ENCODE measurements at places on chromosomes 13 and 19.

DNA sequence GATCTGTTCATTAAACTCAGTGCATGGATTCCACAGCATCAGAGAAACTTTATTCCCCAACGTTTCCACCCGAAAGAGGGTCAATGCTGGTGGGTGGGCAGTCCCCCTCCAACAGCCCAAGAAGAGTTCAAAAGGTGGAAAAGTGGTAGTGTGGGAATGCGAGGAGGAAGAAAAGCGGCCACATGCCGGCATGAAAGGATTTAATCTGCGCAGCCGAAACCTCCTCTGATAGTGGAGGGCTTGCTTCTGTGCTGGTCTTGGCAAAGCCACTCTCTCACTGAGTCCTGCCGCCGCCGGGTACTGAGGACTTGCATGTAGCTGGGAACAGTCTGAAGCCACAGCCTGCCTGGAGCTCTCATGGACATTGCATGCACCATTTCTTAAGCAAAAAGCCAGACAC is 136.2 kb upstream of the ZNF536 start:
- H3K27ac ChIP-seq: no peak overlapping the region
- H3K4me1 ChIP-seq: no peaks in the 10 kb centered on the region
- H3K36me3 ChIP-seq: no peaks in the 10 kb centered on the region
- no peak for DNase-seq

DNA sequence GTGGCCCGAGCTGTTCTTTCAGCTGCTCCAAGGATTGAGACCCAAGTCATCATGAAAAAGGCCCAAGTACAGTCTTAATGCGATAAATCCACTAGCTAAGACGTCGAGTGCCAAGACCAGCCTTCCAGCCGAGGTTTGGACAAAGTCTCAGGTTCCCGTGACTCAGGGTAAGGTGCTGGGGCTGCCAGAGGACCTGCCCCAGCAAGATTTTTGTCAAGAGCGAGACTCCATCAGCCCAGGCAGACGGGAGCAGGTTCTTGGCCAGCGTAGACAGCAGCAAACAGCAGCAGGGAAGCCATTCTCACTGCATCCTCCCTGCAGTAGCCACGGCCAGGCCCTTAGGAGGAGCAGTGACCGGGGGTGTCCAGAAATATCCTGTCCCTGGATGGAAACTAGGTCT is 3.4 kb downstream of the FEM1A start:
- no peaks in the 10 kb centered on the region for H3K27me3 ChIP-seq
- no peak overlapping the region for H3K27ac ChIP-seq
- peaks cover 11% of the 10 kb centered on the region for H3K4me1 ChIP-seq
- H3K4me3 ChIP-seq: no peak overlapping the region
- no peak for DNase-seq

DNA sequence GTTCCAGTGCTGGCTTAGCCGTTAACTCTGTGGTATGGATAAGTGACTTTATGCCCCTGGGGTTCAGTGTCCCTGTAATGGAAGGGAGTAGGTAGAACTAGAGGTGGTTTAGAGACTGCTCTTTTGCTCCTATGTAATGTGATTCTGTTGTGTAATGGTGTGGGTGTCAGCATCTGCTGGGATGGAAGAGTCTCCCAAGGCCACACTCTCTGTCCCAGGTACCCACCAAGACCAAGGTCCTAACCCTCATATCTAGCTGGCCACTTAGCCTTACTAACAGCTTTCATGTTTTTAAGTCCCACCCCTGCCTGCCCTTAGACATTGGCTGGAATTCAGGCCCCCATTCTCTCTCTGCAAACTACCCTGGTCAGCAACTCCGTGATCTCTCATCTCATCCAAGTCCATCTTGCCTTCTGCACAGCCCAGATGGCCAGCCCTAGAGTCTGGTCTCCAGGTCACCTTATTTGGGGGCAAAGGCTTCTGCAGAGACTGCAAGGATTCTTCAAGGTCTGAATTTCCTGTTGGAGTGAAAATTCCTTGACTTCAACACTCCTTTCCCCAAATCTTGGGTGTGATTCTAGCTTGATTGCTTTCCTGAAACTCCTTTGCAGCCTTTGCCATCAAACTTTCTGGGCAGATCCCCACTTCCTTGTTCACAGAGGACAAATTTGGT is 48.4 kb downstream of the SERP2 start:
- no peaks in the 10 kb centered on the region for H3K36me3 ChIP-seq
- no peak overlapping the region for H3K27ac ChIP-seq
- H3K4me1 ChIP-seq: no peaks in the 10 kb centered on the region
- no peak overlapping the region for H3K4me3 ChIP-seq
- no peaks in the 10 kb centered on the region for H3K27me3 ChIP-seq

GRCh38 chr13:32036126-32036695 is 4.6 kb downstream of the FRY start:
- no peak overlapping the region for H3K27ac ChIP-seq
- no peak overlapping the region for H3K4me3 ChIP-seq
- H3K36me3 ChIP-seq: no peaks in the 10 kb centered on the region

DNA sequence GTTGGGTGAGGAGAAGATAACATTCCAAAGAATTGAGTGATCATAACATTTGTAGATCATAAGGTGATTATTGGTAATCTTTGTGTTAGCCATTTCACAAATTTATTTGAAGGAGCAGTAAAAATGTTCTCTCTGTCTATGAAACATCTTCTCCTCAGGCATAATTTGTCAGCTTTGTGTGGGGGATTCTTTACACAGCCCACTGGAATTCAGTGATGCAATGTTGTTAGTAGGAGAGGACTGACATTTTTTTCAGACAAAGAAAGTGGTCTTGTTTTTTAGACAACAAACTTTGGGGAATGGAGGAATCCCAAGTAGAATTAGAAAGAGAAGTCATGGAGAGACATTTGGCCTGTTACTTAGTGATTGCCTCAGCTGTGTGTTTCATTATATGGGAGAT is 100.3 kb downstream of the ITGBL1 start:
- no peaks in the 10 kb centered on the region for H3K36me3 ChIP-seq
- H3K4me3 ChIP-seq: no peak overlapping the region
- no peaks in the 10 kb centered on the region for H3K27me3 ChIP-seq
- no peaks in the 10 kb centered on the region for H3K4me1 ChIP-seq
- no peak for DNase-seq

DNA sequence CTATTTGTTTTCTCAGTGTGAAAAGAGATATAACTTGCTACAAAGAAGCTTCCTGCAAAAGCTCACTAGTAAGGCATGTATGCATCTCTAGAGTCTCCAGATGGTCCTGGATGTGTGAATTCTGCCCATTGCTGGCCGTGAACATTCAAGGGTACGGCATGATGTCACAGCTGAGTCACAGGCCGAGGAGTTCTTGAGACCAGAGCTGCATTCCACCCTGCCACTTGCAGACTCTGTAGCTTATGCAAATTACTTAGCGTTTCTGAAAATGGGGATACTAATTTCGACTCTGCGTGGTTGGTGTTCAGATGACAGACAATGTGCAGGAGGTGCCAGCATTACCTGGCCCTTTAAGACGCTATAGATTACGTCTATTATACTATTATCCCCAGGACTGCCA is 470.7 kb downstream of the ZNF536 start:
- H3K27ac ChIP-seq: no peak overlapping the region
- H3K4me1 ChIP-seq: no peaks in the 10 kb centered on the region
- no peak for DNase-seq

DNA sequence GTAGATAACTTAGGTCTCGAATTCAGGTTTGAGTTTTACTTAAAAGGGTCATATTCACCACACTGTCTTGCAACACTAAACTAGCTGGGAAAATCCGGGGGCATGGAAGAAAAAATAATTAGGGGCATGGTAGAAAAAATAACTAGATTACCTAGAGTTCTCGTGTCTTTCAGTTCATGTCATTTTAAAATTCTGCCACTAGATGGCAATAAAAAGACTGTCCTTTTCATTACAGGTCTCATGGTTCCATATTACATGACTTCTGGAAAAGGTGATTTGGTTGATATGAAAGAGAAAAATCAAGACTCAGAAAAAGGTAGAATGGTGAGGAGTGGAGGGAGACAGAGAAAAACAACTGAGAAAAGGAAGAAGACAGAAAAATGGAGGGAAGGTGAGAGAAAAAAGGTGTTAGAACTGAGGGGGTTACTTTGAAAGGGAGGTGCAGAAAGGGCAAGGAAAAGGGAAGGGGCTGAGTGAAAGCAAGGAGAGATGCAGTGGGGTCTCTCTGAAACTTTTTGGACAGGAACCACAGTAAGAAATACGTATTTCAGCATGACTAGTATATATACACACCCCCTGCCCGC is 299.0 kb downstream of the KLF12 start:
- no peaks in the 10 kb centered on the region for H3K27me3 ChIP-seq
- no peak overlapping the region for H3K4me3 ChIP-seq
- H3K36me3 ChIP-seq: no peaks in the 10 kb centered on the region
- H3K27ac ChIP-seq: no peak overlapping the region

DNA sequence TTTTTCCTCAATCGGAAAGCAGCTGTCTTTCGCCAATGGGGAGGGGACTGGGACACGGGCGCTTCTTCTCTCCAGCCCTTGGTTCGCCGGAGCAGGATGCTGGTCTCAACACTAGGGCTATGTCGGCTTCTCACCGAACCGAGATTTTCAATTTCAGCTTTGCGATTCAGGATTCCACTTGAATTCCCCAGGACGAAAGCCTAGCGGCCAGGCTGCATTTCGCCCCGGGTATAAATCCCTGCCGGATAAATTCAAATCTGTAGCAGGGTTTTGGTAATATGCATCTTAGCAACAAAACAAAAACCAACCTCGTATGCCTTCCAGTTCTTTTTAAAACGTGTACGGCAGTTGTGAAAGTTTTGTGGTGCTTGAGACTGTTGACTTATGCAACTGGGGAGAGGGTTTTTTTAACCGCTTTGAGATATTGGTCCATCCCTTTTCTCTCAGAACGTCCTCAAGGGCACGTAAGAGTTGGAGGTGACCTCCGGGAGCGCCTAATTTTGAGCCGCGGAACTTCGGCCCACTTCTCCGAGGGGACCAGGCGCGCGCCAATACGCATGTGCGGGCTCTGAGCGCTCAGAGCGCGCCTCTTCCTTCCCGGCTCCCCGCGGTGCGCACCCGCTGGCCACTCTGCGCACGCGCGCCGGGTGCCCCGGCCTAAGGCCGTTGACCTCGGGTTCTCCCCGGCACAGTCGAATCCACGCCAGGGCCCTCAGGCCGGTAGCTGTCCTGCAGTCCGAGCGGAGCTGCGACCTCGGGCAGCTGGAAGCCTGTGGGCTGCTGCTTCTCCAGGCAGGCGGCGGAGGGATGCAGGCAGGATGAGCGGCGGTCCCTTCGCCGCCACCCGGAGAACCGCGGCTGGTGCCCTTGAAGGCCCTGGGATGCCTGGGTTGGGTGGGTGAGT is 7.6 kb downstream of the POU4F1 start:
- H3K4me3 ChIP-seq: no peak overlapping the region
- DNase-seq: no peak
- H3K4me1 ChIP-seq: peaks cover 5% of the 10 kb centered on the region

GRCh38 chr19:14487370-14488125 is 8.4 kb downstream of the GIPC1 start:
- no peak for DNase-seq
- no peaks in the 10 kb centered on the region for H3K27me3 ChIP-seq
- H3K4me3 ChIP-seq: no peak overlapping the region

GRCh38 chr19:31553112-31553845 is 204.0 kb upstream of the TSHZ3 start:
- H3K4me3 ChIP-seq: no peak overlapping the region
- no peak for DNase-seq
- H3K36me3 ChIP-seq: no peaks in the 10 kb centered on the region
- H3K27me3 ChIP-seq: no peaks in the 10 kb centered on the region
- no peak overlapping the region for H3K27ac ChIP-seq

DNA sequence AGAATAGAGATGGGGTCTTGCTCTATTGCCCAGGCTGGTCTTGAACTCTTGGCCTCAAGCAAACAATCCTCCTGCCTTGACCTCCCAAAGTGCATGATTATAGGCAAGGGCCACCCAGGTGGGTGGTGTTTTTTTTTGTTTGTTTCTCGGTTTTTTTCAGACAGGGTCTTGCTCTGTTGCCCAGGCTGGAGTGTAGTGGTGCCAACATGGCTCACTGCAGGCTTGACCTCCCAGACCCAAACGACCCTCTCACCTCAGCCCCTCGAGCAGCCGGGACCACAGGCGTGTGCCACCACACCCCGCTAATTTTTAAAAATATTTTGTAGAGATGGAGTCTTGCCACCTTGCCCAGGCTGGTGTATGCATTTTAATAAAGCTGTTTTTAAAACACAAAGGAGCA is 14.9 kb downstream of the GRTP1 start:
- no peaks in the 10 kb centered on the region for H3K4me1 ChIP-seq
- no peaks in the 10 kb centered on the region for H3K36me3 ChIP-seq
- H3K27ac ChIP-seq: no peak overlapping the region
- no peaks in the 10 kb centered on the region for H3K27me3 ChIP-seq
- H3K4me3 ChIP-seq: no peak overlapping the region

DNA sequence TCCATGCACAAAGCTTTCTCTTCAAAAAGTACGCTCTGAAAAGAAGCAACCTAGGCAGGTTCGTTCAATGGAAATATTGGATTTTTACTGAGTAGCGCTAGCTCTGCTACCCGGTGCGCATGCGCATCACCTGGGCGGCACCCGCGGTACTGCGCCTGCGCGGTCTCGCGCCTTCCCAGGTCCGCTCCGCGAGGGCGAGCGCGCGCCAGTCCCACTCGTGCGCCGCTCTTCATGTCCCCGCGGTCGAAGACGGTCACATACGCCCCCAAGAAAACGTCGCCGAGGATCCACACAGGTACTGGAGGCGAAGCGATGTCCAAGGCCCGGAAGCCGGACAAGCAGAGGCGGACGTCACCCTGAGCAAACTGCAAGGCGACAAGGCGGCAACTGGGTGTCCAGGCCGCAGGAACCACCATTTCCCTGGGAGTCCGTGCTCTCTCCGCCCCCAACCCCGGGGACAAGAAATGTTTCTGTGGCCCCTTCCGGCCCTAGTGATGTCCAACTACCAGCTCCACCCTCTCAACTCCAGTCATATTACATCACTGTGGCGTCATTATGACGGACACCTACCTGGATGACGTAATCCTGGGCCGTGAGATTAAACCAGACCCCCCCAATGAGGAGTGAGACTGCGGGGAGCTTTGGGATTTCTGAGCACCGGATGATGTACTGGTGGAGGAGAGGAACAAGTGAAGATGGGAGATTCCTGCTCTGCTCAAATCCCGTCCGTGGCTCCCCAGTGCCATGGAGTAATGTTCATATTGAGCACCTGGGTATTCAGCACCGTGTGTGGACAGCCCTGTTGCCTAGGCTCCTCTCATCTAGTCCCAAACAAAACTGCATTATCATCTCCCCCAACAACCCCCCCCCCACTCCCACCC is 4.8 kb upstream of the KCNC3 start:
- peak overlapping the region; percentile 44 for H3K4me3 ChIP-seq
- peaks cover 30% of the 10 kb centered on the region for H3K27me3 ChIP-seq
- H3K4me1 ChIP-seq: peaks cover 43% of the 10 kb centered on the region
- H3K27ac ChIP-seq: no peak overlapping the region
- peak; percentile 63 for DNase-seq

GRCh38 chr19:1855828-1856255 is 7.5 kb downstream of the KLF16 start:
- no peaks in the 10 kb centered on the region for H3K27me3 ChIP-seq
- peaks cover 81% of the 10 kb centered on the region for H3K4me1 ChIP-seq
- peak overlapping the region; percentile 60 for H3K4me3 ChIP-seq
- no peak for DNase-seq
- no peaks in the 10 kb centered on the region for H3K36me3 ChIP-seq
- peak overlapping the region; percentile 86 for H3K27ac ChIP-seq

Measured in effector memory CD4-positive, alpha-beta T cell (primary cell).